ENCODE measurements at places on chromosomes 1 and 21.

- no peak for DNase-seq
These were observed 89.9 kb downstream of the KCTD3 start for GRCh38 chr1:215657047-215657446.

- DNase-seq, result no peak
These were observed 72.6 kb downstream of the ATP6V1G3 start for GRCh38 chr1:198467907-198468306.

DNA sequence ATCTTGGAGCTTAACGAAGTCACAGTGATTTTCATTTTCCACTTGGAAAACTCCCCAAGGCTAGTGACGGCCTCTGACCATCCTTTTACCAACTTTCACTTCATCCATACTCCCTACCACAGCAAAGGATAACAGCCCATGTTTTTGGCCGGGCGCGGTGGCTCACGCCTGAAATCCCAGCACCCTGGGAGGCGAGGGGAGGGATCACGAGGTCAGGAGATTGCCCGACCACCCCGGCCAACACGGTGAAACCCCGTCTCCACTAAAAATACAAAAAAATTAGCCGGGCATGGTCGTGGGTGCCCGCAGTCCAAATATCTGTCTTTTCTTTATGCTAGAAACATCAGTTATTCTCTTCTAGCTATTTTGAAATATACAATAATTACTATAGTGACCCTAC, 7.3 kb downstream of the ASPM start:
- DNase-seq, result no peak

DNA sequence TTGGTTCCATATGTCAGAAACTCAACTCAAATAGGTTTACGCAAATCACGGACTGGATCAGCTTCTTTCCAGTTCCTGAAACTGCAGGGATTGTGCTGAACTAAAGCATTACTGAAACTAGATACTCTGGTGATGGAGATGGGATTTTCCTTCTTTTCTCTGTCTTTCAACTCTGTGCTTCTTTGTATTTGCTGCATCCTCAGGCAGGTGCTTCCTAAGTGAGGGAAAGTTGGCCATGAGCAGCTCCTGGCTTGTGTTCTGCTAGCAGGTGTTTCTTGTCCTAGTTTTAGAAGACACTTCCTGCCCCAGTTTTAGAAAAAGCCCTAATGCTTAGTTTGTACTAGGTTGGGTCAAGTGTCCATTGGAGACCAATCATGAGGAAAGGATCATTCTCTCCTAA, 86.7 kb upstream of the USP24 start:
- DNase-seq, result no peak
